ENCODE measurements at places on chromosomes 11 and 22.

GRCh38 chr11:61361741-61362541, at the start of the genes CYB561A3 and TMEM138:
CYB561A3 (minus strand) TSS chr11:61361882; CDS start chr11:61356713, 5,169 bp downstream.
TMEM138 (plus strand) TSS chr11:61362374; CDS start chr11:61364391, 2,017 bp downstream.
- peak; percentile 63 for DNase-seq

- no peak for DNase-seq
Measured at GRCh38 chr11:58774164-58774593, 42.4 kb upstream of the GLYAT start.

DNA sequence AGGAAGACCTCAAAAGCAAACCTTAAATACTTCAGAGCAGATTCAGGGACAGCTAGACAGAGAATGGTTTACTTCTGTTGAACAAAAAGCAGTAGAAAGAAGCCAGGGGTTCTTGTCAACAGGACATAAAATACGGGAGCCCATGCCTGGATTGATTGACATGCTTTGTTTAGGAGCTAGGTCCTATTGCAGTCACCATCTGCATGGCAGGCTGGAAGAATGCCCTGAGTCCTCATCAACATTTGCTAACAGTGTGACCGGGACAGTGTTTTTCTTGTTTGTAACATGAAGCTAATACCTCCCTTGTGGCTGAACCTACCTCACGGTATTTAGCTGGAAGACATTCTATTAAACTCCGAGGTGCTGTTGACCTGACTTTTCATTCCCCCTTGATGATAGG, 225.4 kb downstream of the NTM start:
- DNase-seq: no peak

DNA sequence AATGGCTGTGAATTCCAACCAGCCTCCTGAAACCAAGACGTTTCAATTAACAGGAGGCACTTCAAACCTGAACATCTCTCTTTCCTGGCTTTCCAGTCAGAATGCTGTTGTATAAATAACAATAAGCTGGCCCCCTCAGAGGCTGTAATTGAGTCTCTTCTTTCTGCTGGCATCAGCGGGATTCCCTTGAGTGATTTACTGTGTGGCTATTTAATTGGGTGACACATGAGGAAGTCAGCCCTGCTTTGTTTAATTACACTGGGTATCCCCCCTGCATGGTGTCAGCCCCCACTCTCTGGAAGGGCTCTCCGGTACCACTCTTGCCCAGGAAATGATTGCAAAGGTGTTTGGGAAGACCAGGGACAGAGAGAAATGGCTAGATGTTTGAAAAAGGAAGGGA, 101.6 kb downstream of the NTM start:
- DNase-seq: no peak

DNA sequence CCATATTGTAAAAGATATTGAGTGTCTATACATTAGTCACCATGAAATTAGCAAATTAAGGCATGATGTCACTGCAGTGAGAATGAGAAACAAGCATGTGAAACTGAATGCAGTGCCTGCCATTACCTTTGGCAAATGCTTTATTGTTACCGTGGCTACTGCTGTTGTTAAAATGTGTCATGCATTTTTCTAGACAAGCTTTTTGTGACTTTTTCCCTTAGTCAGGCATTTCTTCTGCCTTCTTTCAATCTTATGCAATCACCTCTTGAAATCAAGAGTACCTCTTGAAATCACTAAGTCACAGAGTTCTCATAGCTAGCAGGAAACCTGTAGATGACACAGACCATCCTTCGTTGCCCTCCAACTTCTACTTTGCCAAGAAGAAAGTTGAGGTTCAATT, 461.7 kb upstream of the TENM4 start:
- DNase-seq: no peak

- no peak for DNase-seq
Measured at GRCh38 chr22:23840026-23840425, 1.2 kb upstream of the DERL3 start.

DNA sequence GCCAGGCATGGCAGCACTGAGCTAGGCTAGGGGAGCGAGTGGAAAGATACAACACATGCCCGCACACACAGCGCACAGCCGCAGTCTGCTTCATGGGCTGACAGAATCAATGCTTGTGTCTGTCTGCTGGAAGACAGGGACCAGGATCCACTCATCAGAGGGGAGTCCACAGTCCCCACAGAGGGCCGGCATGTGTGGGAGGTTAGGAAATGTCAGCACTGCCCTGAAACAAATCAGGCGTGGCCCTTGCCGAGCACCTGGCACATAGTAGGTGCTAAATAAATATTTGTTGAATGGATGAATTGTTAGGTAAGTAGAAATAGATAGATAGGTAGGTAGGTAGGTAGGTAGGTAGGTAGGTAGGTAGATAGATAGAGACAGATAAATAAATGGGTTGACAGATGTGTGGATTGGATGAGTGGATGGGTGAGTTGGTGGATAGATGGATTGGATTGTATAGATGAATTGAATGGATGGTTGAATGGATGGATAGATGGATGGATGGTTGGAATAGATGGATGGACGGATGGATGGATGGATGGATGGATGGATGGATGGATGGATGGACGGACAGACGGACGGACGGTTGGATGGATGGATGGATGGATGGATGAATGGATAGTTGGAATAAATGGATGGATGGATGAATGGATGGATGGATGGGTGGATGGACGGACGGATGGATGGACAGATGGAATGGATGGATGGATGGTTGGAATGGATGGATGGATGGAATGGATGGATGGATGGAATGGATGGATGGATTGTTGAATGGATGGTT, 3.3 kb downstream of the SLC22A12 start:
- DNase-seq: no peak

DNA sequence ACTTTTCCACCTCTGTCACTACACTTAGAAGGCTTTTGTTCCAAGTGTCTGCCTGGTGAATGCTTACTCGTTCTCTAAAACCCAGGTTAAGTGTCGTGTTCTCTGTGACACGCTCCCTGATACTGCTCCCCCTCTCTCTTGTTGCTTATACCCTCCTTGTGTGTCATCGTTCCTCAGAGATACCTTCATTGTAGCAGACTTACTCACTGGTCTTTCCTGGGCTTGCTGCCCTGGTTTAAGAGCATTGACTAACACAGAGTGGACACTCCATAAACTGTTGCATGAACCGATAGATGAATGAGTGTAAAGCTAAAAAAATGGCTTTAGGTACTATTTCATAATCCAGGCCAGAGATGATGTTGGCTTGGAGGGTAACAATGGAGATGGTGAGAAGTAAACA, 171.3 kb downstream of the GRIK4 start:
- DNase-seq: no peak

DNA sequence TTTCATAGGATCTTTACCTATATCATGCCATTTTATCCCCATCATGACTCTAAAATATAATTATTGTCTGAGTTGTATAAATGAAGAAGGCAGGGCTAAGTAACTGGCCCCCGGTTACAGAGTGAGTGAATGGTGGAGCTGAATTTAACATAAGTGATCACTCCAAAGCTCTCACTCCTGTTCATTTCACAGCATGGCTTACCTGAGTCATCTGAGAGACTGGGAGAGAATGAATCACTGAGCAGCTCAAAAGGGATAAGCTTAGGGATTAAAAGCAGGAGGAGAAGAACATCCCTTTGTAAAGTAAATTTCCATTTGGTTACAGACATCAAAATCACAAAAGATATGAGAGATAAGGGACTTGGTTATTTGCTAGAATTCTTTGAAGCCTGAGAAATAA, 294.0 kb upstream of the CTSC start:
- DNase-seq: no peak

DNA sequence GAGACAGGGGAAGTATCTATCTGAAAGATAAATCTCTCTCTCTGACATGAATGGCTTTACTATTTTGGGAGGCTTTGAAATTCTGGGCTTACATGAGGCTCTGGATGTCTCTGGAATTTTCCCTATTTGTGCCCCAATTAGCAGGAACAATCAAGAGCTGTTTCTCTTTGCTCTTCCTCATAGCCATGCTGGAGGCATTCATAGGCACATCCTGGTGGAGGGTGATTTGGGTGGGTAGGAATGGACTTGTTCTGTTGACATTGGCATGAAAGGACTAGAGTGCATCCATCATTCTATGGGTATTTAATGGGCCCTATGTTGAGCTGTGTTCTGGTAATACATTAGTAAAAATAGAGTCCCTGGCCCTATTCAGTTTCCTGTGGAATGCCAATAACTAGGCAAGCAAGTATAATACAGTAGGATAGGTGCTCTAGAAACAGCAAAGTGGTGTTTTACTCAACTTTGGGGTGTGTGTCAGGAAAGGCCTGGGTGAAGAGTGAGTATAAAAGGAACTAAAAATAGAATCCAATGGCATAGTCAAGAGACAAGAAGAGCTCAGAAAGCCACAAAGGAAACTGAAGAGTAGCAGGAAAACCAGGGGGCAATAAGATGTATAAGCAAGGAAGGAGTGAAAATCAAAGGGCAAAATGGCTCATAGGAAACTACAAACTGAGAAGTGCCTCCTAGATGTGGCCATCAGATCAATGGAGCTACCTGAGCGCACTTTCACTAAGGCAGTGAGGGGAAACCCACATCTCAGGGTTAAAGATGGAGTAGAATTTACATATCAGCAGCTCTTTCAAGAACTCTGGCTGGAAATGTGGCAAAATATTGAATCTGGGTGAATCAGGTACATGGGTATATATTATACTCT, 45.0 kb downstream of the CWC15 start:
- DNase-seq: no peak

DNA sequence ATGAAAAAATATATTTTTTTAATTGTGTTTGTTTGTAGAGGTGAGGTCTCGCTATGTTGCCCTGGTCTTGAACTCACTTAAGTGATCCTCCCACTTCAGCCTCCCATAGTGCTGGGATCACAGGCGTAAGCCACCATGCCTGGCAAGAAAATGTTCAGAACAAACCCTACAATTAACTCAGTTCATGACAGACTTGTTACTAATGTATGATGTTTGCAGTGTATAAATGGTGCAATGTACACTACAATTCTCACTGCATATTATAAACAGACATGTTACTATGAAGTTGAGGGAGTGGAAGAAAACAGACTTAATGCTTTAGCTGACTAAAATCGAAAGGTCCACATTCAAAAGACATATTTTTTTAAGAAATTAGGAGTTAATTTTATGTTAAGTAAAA, 59.0 kb downstream of the SIK3 start:
- DNase-seq: no peak

DNA sequence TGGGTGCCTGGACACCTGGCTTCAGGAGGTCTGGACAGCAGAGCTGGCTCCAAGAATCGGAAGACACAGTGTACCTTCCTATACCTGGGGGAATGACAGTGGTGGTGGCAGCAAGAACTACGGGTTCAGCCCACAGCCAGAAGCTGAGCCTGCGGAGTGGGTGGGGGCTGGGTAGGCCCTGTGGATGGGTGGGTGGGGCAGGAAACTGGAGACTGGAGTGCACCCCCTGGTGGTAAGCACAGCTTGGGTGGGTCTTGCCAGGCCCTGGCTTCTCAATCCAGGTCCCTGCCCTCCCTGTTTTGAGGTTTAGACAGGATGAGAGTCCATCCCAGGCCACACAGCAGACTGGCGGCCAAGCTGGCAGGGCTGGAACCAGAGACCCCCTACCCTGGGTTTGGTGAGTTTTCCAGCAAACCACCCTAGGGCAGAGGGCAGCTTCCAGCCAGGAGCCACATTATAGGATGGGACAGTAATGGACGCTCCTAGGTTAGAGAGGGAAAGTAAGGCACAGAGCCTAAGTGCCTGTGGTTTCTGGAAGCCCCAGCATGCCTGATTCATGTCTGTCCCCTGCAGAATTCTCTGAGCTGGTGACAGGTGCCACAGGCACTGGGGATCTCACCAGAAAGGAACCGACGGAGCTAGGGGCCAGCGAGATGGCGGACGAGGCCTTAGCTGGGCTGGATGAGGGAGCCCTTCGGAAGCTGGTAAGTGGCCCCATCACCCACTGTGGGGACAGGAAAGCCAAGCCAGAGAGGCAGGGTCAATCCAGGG, 1.7 kb downstream of the SMTN start:
- DNase-seq: no peak

DNA sequence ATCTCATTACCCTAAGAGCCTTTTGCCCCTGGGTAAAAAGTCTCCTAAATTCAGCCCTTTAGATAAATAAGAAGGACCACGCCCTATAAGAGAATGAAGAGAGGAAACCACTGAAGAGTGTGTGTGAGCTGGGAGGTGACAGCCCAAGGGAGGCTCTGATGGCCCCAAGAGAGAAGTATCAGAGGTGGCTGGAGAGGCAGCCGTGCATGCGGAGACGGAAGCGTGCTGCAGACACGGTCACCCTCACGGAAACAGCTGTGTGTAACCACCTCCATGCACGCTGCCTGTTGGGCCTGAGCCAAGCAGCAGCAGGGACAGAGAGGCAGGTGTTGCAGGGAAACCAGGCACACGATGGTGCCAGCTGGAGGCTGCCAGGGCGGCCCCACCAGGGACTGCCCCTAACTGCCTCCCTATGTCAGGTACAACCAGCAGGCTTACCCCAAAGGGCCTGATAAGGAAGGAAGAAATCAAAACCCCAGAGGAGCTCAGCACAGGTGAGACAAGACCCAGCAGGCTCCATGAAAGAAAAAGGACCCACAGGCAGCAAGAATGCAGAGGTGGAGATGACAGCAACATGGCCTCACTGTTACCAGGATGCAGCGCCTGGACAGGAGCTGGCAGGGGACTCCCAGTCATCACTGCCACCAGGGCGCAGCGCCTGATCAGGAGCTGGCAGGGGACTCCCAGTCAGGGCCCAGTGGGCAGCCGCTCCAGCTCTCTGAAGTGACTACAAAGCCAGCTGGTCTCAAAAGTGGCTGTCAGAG, 7.8 kb downstream of the LARGE2 start:
- DNase-seq: no peak

- no peak for DNase-seq
Measured at GRCh38 chr11:69123593-69124545, 31.9 kb upstream of the SMIM38 start.

- no peak for DNase-seq
Measured at GRCh38 chr11:74696939-74697675, 34.1 kb downstream of the CHRDL2 start.

DNA sequence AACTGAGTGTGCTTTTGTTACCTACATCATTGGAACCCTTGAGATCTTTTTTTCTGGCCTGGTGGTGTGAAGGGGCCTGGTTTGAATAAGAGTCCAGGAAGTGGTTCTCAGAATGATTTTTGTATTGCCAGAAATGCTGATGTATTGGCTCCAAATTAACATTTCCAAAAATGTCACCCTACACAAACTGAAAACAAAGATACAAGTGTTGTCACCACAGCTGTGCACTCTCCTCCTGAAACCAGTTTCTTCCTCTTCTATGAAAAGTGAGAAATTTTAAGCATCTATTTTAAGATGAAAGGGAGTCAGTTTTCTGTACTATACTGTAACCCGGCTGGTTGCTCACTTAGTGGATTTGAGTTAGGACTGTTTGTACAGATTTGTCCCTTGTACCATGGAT, 218.8 kb downstream of the PGR start:
- DNase-seq: no peak

- no peak for DNase-seq
Measured at GRCh38 chr22:36104988-36105387, 55.6 kb downstream of the APOL3 start.

DNA sequence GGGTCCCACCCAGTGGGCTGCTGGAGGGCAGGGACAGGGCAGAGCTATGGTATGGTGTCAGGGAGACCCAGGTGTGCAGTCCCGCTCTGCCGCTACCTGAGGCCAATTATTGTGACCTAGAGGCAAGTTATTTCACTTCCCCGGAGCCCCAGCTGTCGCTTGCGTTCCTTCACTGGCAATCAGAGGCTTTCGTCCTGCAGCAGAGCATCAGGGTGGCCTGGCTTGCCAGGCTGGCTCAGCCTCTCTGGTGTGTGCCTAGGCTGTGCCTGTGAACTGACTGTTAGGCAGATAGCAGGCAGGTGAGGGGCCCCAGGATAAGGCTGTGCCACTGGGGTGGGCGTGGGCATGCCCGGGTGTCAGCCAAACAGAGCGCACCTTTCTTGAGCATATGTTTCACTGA, 31.4 kb downstream of the GLB1L2 start:
- DNase-seq: no peak

- no peak for DNase-seq
Measured at GRCh38 chr22:48719978-48720661, 1107.6 kb downstream of the BRD1 start.

Measured in stimulated activated CD8-positive, alpha-beta memory T cell treated with anti-CD3 and anti-CD28 coated beads, Interleukin-2, amount 100 ng/mL, for 1 hour (primary cell).